ENCODE measurements at places on chromosomes 16 and 17.

DNA sequence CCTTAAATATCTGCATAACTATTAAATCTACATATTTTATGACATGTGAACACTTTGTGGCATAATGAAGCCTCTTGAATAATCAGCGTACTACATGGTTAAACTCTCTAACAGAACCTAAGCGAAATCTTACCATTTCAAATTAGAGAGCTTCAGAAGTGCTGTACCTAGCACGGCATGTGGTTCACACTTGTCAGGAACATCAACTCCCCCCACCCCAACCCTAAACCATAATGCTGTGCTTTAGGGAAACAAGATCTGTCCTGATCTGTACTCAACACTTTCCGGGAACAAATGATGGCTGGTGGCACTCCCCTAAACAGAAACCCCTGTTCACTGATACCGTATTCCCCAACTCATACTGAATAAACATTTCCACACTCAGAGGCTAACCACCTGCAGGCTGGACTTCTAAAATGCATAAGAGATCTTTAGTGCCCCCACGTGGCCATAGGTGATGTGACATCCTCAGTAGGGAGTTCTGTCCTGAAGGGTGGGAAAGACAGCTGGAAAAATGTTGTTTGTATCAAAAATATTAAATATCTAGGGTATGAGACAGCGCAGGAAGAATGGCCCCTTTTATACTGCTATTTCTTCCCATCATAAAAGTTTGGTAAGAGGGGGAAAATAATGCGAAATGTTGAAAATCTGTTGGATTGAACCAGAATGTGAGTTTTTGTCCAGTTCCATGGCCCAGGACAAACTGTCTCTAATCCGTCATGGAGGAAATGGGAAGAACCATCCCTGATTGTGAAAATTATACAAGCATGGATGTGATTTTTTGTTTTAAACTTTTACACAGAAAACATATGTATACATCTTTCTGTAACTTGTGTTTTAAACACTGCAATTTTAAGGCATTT lies 88.6 kb downstream of the USP31 start:
- peak; percentile 56 for DNase-seq

DNA sequence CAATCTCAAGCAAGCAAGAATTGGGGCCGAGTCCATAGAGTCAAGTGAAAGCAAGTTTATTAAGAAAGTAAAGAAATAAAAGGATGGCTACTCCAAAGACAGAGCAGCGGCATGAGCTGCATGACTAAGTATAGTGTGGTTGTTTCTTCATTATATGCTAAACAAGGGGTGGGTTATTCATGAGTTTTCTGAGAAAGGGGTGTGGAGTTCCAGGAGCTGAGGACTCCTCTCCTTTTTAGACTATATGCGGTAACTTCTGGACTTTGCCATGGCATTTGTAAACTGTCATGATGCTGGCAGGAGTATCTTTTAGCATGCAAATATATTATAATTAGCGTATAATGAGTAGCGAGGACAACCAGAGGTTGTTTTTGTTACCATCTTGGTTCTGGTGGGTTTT lies 819.9 kb downstream of the KCNJ2 start:
- DNase-seq = no peak

DNA sequence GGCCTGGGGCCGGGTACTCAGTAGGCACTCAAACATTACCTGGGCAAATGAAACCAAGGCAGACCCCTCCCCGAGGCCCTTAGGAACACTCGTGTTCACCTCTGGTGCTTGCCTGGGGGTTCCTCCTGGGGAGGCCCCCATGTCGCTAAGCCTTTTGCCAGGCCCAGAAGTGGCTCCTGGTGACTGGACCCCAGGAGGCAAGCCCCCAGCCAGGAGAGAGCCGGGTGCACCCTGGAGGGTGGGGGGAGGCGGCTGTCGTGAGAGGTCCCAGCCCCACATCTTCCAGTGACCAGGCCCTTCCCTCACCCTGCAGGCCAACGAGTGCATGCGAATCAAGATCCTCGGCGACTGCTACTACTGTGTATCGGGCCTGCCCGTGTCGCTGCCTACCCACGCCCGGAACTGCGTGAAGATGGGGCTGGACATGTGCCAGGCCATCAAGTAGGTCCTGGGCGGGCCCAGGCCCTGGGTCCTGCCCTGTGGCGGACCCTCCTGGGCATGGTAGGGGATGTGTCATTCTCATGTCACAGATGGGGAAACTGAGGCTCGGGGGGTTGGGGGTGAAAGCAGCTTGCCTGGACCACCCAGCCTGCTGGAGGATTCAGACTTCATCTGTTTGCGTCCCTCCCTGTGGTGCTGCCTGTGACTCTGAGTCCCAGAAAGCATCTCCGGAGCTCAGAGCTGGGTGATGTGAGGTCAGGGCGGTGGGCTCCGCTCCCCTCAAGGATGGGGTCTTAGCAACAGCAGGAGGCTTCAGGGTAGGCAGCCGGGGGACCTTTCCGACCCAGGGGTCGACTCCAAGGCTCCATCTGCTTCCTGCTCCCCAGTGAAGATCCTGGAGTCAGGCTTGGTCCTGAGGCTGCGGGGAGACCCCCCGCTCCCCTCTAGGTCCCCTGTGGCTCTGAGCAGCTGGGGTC lies 32.5 kb downstream of the ADCY7 start:
- DNase-seq = no peak

- DNase-seq = no peak
These were observed 3.4 kb downstream of the NARF start for GRCh38 chr17:82461827-82462524.

- no peak for DNase-seq
These were observed 4.2 kb downstream of the CMTM4 start for GRCh38 chr16:66692341-66692740.

GRCh38 chr17:4501295-4501949 lies 2.7 kb downstream of the SPNS2 start:
- DNase-seq = no peak

DNA sequence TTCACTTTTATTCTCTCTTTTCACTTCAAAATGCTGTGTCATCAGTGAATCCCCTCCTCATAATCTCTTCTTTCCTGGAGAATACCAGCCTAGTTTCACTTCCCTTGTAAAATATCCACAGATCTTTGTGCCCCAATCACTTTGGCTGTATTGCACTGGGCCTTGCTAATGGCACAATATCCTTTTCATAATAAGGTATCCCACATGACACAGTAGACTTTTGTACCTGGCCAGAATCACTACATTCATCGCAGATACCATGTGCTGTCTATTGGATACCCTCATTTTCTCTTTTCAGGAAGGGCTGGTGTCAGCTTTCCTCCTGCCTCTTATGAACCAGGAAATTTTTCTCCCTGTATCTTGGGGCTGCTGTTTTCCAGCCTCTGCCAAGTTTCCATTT lies 25.7 kb upstream of the TOX3 start:
- no peak for DNase-seq

DNA sequence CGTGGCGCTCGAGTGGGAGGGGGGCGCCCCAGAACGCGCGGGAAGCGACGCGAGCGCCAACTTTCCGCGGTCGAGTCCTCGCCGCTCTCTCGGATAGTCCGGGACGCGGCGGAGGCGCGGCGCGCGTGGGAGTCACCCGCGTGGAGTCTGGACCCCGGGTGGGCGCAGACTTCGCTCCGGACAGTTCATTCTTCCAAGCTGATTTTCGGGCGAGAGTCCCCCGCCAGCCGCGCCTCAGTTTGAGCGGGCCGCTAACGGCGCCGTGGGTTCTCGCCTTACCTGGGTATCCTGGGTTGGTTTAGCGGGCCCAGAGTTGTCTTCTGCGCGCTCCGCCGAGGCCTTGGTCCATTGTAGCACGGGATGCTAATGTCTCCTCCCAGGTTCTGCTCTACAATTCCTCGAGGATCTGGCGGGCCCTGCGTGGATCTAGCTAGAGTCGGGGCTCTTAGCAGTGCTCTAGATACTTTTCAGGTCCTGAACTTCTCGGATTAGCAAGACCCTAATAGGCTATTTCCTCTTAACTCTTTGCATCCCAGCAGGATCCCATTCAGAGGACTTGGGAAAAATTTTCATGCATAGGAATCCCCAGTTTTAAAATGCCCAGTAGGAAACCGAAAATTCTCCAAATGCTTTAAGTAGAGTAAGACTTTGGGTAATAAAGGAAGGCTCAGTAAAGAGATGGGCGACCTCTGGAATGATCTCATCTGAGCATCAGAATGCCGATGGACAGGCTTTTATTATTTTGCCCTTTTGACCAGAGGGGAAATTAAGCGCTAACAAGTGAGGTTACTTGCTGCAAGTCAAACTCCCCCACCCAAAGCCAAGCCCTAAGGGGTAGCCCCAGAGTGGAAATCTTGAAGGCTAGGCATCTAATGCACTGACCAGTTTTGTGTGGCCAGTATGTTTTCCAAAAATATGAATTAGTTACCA lies 537 bp upstream of the GJC1 start:
- DNase-seq = no peak

DNA sequence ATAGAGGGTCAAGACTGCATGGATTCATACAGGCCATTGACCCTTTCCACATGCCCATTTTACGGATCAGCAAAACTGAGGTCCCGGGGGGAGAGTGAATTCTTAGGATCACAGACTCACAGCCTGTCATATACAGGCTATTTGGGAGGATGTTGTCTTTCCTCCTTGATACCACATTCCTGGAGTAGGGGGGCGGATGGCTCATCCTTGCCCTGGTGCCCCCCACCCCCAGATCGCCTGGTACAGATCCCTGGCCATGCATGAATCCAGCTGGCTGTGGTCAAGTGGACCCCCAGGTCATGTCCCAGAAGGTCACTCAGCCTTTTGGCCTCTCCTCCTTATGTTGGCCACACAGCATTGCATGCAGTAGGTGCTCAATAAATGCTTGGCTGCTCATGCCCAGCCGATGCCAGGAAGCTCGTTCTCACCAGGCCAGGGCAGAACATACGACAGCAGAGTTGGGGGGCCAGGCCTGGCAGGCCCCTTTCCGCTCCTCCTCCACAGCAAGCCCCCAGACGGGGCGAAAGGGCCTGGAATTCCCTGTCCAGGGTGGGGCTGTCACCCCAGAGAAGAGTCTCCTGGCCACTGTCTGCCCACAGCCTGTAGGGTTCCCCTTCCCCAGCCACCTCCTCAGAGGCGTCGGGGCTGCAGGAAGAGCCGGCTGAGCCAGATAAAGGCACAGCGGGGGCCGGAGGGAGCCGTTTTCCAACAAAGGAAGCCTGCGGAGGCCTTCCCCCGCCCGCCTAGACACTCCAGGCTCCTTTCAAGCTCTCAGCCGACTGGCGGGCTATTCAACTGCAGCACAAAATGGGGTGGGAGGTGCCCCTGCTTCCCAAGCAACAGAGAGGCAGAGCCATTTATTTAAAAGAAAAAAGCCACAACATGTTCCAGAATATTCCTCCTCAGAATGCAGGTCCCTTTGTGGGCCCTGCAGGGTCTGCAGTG lies 215.7 kb upstream of the CIBAR2 start:
- no peak for DNase-seq

- no peak for DNase-seq
These were observed 4.3 kb upstream of the HEATR6 start for GRCh38 chr17:60082946-60083471.

DNA sequence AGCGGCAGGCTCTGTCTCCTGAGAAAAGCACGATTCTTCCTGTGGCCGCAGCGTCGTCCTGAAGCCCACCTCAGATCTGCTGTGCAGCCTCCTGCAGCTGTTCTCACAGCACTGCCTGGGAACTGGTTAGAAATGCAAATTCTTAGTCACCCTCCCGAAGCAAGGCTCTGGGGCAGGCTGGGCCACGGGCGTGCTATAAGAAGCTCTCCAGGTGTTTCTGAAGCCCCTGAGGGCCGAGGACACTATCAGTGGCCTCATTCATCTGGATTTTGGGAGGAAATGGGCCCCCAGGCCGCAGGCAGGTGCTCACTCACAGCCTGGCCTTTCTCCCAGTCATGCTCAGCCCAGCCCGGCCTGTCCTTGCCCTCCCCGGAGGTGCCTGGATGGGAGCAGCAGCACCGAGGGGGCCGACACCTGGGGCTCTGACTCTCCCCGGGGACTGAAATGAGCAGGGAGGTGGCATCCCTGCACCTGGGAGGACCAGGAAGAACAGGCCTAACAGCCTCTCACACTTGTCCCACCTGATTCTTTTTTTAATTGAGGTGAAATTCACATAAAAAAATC lies 10.4 kb upstream of the NLRC3 start:
- DNase-seq = no peak

DNA sequence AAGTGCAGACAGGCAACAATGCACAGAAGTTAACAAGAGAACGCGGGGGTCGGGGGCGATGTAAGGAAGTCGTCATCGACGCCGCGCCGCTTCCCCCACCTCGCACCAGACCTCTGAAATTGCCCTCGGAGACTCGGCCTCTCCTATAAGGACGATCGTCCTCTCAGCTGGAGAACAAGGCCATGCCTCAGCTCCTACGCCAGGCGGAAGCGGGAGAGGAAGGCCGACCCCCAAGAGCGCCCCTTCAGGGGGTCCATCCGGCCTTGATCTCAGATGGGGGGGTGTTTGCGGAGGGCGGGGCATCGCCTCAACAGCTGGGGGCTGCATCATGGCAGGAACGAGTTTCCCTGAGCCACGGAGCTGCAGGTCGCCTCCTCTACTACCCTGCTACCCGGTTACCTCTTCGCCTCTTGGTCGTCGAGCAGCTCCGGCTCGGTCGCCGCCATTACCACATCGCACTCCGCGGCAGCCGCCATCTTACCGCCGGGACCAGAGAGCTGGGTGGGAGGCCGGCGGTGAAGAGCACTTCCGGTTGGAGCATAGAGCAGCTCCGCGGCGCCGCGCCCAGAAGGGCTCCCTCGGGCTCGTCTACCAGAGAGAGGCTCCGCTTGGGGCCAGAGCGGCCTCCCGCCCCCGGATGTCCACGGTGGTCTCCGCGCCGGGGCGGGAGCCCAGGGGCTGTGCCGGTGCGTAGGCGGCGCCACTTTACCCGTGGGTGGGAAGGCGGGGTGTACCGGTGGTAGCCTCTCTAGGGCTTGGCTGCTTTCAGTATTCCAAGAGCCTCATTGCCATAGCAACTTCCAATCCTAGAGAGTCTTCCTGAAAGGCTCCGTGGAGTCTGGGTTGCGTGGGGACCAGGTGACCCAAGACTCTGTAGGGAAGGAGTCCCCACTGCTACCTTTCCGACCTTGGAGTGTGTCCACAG lies at the start of gene DNAJC7:
TSS of gene DNAJC7 (minus strand) at position 499 of the 925 bp plus-strand sequence. CDS start at position 476, 23 bp downstream.
- DNase-seq = peak; percentile 82

DNA sequence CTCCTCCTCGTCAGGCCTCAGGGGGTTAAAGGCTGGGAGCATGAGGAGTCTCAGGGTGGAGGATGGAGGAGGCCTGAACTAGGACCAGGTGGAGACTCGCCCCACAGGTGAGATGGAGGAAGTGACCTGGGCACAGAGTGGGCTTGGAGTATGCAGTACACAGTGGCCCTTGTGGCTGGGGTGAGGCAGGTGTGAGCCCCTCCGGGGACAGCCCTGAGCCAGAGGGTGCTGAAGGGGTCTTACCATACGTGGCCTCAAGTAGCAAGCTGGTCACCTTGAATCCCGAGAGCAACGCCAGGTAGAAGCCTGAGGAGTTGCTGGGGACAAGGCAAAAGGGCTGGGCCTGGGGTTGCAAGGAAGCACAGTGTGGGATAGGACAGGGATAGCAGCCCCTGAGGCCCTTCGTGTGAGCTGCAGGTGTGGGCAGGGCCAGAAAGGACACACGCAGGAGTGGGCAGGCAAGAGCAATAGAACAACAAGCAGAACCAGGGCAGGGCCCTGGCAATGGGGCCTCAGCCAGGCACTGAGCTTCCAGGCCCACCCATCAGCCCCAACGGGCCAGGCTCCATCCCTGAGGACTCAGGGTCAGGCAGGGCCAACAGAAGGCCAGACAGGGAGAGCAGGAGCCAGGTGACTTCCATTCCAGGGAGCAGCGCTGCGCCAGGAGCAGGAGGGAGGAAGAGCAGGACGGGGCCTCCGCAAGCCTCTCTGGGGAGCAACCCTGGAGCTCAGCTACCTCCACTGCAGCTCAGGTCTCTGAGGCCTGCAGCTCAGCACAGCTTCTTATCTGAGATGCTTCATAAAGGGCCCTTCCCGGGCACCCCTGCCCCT lies 64.2 kb upstream of the TNRC6C start:
- no peak for DNase-seq

- no peak for DNase-seq
These were observed 9.6 kb downstream of the PMM2 start for GRCh38 chr16:8807189-8807588.

GRCh38 chr17:75459590-75460267 lies 3.3 kb downstream of the TMEM94 start:
- DNase-seq = no peak
